ENCODE measurements at places on chromosomes 1 and 21.

DNA sequence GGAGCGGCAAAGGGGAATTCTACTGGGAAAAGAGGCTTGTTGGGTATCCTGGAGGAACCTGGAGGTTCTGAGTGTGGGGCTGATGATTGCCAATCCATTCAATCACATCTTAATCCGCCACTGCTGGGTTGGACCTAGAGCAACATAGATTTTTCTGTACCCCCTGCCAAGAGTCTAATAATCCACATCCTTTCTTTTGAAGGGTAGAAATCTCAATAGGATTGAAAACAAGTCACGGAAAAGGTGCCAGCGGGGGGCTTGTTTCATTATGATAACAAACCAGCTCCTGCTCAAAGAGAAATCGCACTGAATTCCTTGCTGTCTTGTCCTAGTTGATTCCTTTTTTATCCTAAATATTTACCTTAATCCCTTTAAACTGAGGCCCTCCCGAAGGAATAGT, 528.5 kb downstream of the ADGRL2 start:
- no peak for DNase-seq

DNA sequence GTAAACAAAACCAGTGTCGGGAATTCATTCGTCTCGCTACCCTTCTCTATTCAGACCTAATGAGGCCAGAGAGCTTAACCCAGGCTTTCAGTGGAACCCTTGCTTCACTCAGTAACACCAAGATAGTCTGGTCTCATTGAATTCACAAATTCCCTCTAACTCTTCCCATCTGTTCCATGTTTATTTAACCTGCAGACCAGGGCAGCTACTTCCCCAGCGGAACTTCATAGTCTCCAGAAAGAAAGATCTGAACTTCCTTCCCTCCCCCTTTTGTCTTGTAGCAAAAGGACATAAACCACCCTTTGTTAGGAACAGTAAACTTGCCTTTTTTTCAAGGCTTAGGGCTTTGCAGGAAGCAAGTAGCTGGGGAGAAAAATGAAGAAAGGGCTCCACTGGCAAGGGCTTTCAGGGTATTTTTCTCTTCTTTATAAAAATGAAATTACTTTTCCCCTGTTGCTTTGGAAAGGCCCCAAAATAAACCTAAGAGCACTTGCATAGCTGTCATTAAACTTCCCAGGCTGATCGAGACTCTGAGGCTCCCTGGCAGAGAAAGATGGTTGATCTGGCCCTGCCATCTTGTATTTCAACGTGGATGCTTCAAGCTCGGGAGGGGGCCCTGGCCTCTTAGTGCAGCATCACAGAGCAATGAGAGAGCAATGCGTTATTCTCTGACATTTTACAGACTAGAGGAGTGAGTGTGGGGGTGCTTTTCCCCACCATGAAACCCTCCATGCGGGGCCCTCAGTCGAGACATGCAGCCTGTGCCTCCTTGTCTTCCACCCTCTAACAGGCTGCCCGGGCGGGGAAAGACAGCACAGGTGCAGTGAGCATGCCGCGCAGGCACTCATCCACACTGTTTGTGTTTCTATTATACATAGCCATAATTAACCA, 30.0 kb downstream of the MIS18A start:
- DNase-seq, result no peak

DNA sequence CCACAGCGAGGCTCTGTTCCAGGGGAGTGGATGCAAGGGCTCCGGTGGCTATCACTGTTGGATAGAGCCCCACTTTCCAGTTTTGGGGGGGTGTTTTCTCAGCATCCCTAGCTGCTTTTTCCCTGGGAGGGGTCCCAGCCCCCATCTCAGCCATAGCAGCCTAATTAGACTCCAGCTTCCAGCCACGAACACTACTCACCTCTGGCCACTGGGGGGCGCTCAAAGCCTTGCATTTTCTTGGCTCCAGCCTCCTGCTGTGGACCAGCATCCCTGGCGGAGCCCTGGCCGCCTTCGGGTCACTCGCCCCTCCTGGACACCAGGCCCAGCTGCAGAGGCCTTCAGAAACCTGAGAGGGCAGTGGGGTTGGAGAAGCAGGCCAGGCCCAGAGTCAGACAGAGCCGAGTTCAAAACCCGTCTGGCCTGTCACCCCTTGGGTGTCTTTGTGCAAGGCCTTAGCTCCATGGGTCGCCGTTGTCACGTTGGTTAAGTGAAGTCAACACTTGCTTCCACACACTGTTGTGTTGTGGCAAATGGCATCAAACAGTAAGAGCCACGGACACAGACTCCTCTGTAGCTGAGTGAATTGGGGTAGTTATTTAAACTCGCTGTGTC, 93.5 kb upstream of the ACTL8 start:
- peak; percentile 39 for DNase-seq

DNA sequence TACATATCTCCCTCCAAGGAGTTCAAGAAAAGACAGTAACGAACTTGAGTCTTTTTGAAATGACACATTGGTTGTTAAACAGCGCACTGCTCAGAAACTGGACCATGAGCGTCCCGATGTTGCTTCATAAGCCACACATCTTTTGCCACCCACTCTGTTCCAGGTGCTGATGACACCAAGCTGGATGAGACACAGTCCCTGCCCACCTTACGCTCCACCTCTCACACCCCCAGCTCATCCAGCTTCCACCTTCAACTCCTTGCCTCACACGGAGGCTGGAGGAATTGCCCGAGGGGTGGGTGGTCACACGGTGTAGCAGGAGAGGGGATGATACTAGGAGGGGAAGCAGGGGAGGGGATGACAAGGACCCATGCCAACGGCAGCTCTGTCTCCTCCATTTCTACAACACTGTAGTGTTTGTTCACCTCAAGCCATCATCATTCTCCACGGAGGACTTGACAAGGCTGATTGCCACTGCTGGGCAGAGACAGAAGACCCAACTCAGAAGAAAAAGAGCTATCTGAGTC, 148.5 kb upstream of the TNR start:
- no peak for DNase-seq

- DNase-seq, result no peak
Observed at GRCh38 chr1:45002650-45003645, 8.2 kb downstream of the HECTD3 start.

DNA sequence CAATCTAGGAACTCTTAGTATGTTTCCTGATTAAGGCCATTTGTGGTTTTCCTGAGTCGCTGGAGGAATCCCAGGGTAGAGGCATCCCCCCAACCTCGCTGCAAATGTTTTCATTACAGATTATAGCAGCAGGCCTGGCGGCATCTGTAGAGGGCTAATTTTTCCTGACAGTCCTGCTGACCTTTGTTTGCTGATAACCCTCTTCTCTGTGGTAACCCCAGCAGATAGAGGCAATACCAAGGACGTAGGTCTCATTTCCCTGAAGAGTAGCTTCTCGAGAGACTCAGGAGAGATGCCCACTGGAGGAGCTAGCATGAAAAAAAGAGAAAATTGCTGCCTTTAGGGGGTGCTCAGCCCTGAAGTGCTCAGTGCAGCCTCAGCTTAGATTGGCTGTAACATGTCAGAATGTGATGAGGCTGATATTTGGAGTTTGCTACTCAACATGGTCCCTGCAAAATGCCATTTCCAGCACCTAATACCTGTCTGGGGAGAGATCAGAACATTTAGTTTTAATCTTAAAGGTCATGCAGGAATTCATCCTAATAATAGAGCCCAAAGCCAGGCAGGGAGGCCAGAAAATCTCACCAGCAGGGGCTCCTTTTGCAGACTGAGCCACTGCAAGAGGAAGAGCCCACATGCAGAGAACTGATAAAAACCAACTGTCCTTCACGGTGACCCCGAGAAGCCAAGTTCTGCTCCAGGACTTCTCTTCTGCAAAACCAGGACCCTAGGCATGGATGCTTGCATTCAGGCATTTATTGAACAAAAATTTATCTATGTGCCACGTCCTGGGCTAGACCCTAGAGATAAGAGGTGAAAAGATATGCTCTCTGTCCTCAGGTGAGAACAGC, 184.5 kb downstream of the KAZN start:
- no peak for DNase-seq

- no peak for DNase-seq
Observed at GRCh38 chr1:199907361-199907760, 120.1 kb upstream of the NR5A2 start.

DNA sequence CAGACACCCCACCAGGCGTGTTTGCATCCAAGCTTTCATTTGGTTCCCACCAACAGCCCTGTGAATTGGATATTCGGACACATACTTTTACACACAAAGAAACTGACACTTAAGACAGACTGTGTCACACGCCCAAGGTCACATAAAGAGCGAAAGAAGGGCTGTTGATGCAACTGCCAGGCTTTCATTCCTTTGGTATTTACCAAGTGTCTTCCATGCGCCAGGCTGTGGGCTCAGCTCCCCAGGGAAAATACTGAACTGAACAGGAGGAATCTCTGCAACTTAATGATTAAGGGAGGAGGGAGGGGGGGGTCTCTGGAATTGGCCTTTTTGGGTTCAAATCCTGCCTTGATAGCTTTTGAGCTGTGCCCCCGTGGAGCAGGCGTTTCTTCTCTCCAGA, 122.8 kb downstream of the ACTL8 start:
- DNase-seq, result no peak

- DNase-seq, result no peak
Observed at GRCh38 chr1:46646844-46647243, 21.3 kb downstream of the ATPAF1 start.

Measured in CD14-positive monocyte (primary cell).